ENCODE measurements at places on chromosomes 13 and 19.

DNA sequence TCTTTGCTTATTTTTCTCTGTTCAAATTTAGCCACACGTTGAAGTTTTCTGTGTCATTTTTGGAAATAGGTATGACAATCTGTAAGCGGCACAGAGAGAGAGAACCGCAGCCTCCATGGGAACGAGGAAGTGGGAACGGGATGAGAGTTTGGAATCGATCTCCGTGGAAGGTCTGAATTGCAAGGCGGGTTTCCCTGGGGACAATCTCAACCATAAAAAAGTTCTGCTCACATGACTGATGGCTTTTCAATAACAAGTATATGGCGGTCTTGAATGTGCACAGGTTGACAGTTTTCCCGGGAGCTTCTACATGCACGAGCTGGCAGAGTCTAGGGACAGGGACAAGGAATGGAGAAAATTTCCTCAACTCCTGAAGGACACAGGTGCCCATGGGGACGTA is 90.9 kb downstream of the INSR start:
- DNase-seq: no peak

- no peak for DNase-seq
These were observed 87.3 kb upstream of the ABCC4 start for GRCh38 chr13:95388420-95389079.

DNA sequence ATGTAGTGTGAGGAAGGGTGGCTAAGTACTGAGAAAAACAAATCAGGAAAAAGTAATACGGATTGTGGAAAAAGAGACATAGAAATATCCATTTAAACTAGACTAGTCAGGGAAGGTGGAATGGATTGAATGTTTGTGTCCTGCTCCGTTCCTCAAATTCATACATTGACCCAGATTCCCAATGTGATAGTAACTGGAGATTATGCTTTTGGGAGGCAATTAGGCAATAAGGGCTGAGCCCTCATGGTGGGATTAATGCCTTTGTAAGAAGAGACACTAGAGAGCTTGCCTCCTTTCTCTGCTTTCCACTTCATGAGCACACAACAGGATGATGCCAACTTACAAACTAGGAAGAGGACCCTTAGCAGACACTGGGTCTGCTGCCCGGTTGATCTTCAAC is 765.2 kb upstream of the GPC6 start:
- no peak for DNase-seq

- DNase-seq: no peak
These were observed 8.2 kb upstream of the LAMP1 start for GRCh38 chr13:113288880-113289279.

GRCh38 chr13:78247362-78247761 is 328.7 kb upstream of the EDNRB start:
- DNase-seq: no peak

DNA sequence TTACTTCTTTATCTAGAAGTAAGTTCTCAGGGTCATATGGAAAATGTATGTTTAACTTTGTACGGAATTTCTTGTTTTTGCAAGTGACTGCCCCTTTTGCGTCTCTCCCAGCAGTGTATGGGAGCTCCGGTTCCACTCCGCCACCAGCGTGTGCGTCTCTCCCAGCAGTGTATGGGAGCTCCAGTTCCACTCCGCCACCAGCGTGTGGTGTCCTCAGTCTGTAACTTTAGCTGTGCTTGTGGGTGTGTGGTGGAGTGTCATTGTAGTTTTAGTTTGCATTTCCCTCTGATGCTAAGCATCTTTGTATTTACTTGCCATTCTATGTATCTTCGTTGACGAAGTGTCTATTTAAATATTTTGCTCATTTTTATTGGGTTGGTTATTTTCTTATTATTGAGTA is 2.4 kb downstream of the CUL4A start:
- DNase-seq: no peak

DNA sequence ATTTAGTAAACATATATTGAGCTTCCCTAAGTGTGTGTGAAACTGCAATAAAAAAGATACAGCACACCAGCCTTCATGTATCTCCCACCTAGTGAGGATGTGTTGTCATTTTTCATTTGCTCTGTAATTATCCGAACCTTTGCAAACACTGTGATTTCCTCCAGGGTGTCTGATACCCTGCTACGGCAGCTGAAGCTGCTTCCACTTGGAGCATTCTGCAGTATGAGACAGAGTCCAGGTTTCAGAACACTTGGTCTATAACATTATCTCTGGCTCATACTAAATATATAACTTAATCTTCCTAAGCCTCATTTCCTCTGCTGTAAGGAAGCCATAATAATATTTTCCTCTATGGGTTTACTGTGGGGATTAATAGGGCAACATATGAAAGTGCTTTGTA is 1338.1 kb upstream of the SLC10A2 start:
- DNase-seq: no peak

DNA sequence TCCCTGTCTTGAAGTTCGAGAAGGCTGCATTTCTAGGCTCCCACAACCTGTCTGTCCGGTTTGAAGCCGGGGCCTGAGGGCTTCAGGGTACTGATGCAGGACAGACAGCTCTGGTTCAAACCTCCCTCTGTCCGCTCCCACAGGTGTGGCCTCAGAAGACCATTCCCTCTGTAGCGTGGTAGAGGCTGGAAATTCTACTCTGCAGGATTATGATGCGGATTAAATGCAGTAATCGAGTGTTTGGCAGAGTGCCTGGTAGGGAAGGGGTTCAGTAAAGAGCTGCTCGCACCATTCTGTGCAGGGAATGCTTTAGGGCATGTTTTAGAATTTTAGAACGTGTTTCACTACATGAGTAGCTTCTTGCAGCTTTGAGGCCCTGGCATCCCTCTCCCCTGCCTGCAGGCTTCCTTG is 30.5 kb downstream of the PPP1R37 start:
- no peak for DNase-seq

- DNase-seq: no peak
These were observed 20.9 kb downstream of the C19orf44 start for GRCh38 chr19:16516923-16517610.
